Kidney epithelial cell (primary cell): ENCODE measurements at places on chromosomes 6 and 20. TPM values are rescaled to one million over a fixed set of nuclear protein-coding genes. Genes with fewer than 3 reads are reported as not detected.

- no peak for DNase-seq
Measured at GRCh38 chr6:170522565-170523183, 30.4 kb downstream of the PSMB1 start.

The CAPN11 gene
- total RNA-seq = not detected in 2 replicates

The KIAA1755 gene
- 1.4 and 2.1 TPM in 2 replicates for total RNA-seq

The MUCL3 gene
- total RNA-seq = not detected in 2 replicates

- no peak for DNase-seq
Measured at GRCh38 chr6:106886922-106887797, 87.4 kb downstream of the CD24 start.

GRCh38 chr6:126764104-126764503, 354.4 kb upstream of the RSPO3 start:
- no peak for DNase-seq

DNA sequence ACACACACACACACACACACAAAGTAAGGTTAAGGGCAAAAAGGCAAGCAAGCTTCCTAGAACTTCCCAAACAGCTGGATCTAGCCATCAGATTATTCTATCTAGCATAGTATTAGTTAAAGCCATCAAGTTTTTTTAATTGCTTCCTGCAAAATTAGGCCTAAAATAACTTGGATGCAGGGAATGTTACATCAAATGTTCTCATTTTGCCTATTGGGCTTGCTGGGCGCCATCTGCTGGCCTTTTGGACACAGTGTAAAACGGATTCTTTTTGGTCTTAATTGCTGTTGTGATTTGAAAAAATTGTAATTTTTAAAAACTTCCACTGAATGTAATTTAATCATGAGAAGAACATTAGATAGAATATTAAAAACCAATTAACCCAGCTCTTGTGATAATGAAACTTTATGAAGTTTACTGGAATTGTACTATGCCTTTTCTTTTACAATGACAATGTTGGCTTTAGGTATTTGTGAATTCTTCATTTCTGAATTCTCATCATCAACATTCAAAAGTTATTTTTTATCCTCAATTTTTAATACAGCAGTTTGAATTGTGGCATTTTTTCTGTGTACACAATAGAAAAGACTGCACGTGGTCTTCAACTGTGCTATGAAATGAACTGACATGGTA, 6.8 kb downstream of the MKKS start:
- DNase-seq = no peak

DNA sequence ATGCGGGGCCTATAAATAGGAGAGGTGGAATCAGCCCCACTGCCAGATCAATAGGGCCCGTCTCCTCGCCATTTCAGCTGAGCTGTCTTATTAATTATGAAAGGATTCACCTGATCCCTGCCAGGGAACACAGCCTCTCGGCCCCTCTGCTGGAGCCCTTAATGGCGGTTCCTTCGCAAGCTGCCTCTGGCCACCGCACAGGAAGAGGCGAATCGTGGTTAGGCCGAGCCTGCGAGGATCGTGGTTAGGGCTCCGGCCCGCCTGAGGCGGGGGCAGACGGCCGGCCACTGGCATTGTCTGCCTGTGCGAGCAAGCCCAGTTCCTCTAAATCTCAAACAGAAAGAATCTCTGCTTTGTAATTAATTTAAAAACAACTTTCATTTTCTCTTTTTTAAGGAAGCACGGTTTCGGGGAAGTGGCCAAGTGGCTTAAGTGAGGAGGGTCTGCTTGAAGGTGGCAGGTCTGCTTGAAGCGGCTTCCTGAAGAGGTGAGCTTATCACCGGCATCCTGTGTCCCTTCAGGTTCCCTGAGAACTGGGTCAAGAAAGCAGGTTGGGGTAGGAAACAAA, 9.2 kb downstream of the NRN1 start:
- DNase-seq = no peak

The EDN1 gene
- total RNA-seq = 53.3 and 59.8 TPM in 2 replicates
